ENCODE measurements at places on chromosomes 12 and 14.
A peak's percentile ranks its signal among the peaks of the same experiment; 100 is the strongest.

DNA sequence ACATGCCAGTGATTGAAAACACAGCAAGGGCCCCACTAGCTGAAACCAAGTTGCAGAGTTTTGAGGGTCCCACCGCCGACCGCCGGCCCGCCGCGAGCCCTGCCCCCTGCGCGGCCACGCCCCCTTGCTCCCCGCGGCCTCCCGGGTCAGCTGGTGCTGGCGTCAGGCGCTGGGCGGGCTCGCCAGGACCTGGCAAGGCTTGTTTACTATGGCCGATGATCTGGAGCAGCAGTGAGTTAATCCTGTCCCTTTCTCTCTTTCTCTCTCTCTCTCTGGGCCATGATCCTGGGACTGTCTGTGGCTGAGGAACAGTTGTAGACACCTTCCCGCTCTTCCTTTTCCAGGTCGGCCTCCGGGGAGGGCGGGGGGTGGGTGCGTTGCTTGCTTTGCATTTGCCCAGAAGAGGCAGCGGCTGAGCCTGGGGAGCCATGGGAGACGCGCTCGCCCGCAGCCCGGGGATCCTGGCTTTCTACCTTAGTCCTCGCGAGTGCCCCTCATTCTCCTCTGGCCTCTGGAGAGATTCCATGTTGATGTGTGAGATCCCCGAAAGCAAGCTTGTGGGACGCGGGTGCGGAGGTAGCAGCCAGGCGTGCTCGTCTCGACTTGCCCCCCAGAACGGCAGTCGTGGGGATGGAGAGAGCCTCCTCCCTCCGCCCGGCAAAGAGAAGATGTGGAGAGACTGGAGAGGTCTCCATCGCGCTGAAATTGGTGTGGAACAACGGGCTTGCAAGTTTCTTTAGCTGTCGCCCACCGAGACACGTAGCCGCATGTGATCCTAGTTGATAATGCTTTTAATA is at the start of gene ABHD4:
Gene ABHD4, plus strand, starts transcription at position 202 of the 797 bp plus-strand sequence. Its CDS starts 7 bp downstream, at position 209.
- DNase-seq = peak; percentile 32

DNA sequence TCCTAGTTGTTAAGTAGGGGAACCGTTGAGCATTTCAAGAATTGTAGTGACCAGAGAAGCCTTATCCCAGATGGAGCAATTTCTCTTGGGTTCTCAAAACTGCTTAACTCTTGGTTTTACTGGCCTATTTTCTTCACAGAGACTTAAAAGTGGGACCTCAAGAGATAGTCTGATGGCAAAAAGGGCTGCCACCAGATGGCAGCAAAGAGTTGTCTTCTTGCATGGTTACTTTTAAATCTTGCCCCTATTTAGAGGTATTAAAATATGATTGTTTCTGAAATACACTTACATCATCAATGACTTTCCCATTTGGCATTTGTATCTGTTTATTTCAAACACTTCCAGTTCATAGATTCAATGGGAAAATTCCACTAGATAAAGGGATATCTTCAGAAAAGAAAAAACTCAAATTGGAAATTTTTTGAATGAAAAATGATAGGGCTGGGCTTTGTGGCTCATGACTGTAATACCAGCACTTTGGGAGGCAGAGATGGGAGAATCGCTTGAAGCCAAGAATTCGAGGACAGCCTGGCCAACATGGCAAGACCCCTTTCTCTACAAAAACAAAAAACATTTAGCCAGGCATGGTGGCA is 69.9 kb upstream of the CNTN1 start:
- no peak for DNase-seq

DNA sequence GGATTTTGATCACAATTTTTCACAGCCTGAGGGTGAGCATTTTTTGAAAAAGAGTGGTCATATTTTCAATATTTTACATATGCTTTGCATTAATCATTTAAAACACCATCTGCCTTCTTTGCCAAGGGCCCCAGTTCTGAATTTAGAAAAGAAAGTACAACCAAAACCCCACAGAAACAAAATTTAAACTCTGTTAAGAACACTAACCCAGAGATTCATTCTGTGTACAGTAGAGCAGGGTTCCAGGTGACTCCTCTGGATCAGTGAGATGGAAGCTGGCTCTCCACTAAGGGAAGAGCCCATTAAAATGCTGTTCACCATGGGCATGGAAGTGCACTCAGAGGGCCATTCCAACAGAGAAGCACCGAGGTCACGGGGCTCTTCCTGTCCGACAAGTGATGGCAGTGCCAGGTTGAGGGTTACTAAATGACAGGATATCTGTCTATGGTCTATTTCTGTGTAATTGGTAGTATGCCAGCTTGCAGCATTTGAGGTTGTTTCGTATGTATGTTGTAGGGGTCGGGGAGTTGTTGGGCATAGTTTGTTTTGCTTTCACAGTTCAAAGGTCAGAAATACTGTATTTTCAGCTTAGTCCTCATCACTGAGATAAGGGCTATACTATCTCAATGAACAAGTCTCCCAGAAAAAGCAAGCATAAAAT is 95.9 kb downstream of the SLC35F4 start:
- DNase-seq = no peak

- DNase-seq = no peak
These were observed 261.3 kb upstream of the NOS1 start for GRCh38 chr12:117622741-117623140.

DNA sequence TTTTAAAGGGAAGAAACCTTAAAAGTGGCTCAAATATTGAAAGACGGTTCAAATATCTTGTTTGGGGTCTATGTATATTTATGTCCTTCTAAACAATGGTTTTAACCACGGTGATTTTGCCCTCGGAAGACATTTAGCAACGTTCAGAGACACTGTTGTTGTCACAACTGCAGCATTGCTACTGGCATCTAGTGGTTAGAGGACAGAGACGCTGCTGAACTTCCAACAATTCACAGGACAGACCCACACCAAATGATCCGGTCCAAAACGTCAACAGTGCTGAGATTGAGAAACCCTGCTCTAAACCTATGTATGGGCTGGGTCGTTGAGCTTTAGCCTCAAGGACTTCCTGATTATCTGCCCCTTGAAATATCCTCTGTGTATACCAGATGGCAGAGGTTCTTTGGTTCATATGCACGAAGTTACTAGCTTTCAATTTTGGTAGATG is 1.7 kb downstream of the ANGEL1 start:
- DNase-seq = no peak

DNA sequence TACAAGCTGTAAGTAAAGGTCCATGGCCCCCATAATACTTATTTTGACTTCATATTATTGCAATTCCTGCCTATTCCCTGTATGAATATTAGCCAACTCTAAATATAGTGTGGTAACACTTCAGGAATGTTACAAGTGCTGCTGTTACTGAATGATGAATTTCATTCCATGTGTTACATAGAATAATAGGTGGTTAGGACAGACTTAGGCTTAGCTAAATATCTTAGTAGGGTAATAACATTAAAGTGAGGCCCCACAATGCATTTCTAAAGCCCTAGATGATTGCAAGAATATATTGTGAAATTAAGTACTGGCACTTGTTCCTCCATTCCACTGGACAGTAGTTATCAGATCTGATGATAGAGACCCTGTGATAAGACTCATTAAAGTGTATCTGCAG is 182.7 kb downstream of the PCNX1 start:
- no peak for DNase-seq

GRCh38 chr12:5247144-5247543 is 184.8 kb upstream of the NTF3 start:
- DNase-seq = no peak

- no peak for DNase-seq
These were observed 104.6 kb downstream of the DAAM1 start for GRCh38 chr14:59292921-59293534.

DNA sequence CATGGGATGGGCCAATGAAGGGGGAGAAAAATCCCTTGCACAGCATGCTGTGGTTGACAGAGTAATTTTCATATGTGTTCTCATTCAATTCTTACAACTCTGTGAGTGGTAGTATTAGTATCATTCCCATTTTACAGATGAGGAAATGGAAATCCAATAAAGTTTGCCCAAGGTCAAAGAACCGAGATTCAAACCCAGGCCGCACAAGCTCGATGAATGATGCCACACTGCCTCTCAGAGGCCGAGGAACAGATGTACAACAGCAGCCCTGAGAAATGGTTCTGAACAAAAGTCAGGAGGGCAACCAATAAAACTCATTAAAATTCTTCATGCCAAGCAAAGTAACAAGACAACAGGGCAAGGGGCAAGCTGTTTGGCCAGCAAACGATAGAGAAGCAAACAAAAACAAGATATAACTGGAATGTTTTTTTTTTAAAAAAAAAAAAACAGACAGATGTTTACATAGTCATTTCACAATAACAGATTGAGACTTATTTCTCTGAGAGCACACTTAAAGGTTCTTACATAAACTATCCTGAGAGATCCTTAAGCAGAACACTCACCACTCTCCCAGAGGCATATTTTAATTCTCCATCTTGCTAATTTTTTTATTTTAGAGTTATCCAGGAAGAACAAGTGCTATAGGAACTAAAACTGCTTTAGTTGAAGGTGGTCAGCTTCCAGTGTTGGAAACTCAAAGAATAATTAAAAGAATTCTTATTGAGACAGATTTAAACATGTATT is 85.8 kb downstream of the EXOC5 start:
- DNase-seq = no peak

Data from stimulated activated CD8-positive, alpha-beta memory T cell treated with anti-CD3 and anti-CD28 coated beads, Interleukin-4, amount 100 ng/mL, for 1 hour (primary cell).